ENCODE measurements at places on chromosomes 5 and 9.

- no peak for DNase-seq
These were observed 290.8 kb upstream of the FBXL7 start for GRCh38 chr5:15209053-15209762.

DNA sequence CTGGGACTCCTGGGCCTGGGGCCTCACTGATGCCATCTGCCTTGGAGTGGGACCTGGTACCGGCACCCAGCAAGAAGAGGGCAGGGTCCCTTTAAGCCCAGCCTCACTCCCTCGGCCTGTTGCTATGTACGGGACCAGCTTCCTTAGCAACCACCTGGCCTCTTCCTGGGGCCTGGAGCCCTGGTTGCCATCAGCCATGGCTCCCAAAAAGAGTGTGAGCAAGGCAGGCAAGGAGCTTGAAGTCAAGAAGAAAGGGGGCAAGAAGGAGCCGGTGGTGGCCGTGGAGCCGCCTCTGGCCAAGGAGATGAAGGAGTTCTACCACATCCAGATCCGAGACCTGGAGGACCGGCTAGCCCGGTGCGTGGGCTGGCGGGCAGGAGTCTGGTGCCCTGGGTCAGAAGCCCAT lies at the start of gene CFAP157:
Gene CFAP157 (plus strand): TSS at position 153 of the 406 bp plus-strand sequence. CDS start 44 bp downstream, at position 197.
- no peak for DNase-seq

- DNase-seq, result no peak
These were observed 20.5 kb downstream of the SEMA4D start for GRCh38 chr9:89477384-89477783.

GRCh38 chr5:135245521-135246499 lies 153.2 kb downstream of the MACROH2A1 start:
- DNase-seq, result peak; percentile 12

DNA sequence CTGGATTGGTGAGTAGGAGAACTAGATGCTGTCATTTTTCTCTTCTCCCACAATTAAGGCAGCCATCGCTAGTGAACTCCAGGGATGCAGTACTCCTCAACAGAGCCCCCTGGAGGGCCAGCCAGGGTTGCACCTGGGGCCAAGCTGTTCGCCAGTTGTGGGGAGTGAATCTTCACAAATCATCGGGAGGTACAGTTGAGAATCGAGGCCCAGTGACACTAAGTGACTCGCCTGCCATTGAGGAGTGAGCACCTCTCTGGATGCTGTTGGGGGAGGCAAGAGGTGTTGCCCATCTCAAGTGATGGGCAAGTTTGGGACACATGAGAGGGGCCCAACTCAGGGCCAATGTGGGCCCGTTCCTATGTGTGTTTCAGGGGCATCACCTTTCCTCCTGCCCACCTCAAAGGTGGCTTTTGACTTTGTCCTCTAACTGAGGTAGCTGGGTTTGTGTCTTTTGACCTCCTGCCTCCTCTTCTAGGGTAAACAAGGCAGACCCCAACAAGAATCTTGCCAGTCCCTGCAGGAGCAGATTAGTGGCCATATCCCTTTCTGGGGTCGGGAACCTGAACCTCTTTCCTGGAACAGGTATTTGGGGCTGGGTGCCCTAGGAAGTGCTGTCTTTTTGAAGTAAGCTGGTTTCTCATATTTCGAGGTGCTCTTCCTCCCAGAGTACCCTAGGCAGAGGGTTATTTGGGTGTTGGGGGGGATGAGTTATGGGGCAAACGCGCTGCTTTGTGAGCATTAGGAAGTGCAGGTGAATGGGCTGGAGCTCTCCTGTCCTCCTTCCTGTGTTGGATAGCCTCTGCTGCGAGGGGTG lies 181.2 kb downstream of the MACROH2A1 start:
- DNase-seq, result no peak

DNA sequence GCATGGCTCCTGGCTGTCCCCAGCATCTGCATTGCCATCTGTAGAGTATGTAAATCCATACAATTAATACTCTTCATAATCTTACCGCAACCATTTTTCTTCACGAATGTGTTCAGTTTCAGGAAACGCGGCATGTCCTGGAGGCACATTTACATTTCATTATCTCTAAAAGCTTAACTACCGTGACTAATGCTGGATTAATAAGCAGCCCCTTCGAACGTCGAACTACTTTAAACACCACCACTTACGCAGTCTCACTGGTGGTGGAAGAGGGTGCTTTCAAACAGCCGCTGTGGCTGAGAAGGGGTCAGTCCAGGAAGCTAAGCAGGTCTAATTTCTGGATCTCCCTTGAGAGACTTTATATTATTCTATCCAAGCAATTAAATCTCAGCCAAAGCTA lies 85.6 kb downstream of the C5orf15 start:
- no peak for DNase-seq

DNA sequence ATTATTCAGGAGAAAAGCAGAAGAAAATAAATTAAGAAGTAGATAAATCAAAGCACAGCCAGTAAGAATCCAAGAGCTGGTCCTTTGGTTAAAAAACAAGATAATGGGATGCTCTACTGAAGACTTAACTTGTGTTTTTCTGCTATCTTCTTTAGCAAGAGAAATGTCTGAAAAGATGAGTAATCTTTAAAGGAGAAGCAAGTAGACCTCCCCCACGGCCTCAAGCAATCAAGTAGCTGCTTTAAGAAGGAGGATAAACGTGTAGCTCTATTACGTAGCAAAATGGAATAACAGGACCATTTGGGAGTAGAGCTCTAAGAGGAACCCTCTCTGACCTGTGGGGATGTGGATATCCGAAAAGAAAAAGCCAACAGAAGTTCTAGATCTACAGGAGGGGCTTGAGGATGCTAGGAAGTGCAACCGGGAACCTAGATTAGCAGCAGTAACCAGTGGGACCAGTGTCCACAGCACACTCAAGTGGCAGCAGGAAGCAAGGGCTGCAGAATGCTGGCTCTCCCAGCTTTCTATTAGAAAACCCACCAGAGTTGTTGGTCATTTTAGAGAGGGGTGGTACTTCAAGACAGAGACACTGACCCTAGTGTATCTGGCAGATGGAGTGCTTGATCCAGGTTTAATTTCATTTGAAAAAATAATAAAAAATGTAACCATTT lies 185.4 kb downstream of the GABBR2 start:
- DNase-seq, result no peak

DNA sequence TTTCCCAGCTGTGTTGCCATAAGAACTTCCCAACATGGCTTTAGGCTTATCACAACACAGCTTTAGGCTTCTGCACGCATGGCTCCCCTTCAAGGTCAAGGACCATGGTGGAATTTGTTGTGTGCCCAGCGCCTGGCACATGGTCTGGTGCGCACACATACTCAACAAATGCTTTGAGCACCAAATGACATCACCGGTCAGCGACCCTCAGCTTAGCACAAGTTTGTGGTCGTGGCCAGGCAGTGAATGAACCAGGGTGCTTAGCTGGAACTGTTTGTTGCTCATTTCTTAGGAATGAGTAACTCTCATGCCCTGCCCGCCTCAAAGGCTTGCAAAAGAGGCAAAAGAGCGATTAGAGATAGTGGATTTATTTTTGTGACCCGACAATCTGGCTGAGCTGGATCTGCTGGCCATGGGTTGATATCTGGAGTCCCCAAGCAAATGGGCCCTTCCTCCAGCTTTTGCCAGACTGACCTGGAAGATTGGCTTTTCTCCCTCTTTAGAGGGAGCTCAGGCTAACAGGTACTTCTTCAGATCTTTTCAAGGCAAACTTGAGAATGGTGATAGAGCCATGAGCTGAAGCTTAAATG lies 58.9 kb downstream of the DAP start:
- no peak for DNase-seq

DNA sequence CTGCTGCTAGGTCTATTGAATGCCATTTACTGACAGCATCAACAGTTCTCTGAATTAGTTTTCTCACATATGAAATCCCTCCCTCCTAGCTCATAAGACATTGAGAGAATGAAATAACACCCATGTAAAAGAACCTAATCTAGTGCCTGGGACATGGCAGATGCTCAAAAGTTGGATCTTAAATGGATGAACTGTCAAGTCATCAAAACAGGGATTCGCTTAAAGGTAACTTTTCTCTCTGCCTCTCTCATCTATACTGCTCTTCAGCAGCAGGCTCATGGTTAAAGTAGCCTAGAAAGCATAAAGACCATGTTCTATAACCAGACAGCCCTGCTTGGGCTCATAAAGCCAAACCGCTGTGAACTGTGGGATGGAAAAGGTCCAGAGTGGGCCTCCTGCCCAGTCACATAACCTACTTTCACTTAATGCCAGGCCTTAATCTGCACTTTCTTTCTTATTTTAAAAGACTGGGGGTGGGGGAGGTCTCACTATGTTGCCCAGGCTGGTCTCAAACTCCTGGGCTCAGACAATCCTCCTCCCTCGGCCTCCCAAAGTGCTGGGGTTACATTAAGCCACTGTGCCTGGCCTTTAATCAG lies 3.7 kb downstream of the TMEM245 start:
- DNase-seq, result peak; percentile 82

DNA sequence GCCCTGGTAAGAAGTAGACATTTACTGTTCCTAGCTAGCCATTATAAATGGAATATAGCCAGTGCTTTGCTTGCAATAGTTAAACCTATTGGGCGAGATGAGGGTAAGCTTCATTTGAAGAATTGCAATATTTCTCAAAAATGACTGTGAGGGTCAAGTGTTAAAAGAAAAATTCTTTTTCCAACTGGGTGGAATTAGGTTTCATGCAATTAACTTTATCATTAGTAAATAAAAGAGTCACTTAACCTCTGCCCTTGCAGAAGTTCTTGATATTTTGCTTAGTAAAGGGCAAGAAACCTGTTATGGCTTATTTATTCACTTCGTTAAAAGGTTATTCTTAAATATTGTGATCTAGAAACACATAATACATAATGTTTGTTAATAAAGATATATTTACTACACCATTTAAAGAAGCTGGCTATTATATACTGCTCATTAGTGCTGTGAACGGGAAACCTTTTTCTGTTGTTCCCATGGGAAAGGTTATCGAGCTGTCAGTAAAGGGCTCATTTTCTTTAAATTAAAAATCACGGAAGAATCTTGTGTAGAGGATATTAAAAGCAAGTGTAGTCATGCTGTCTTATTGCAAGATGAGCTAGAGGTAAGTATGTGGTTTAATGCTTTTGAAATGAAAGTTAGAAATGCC lies 370.5 kb downstream of the CSNK1G3 start:
- DNase-seq, result no peak

GRCh38 chr9:94078086-94078485 lies 6.2 kb upstream of the PTPDC1 start:
- DNase-seq, result no peak

DNA sequence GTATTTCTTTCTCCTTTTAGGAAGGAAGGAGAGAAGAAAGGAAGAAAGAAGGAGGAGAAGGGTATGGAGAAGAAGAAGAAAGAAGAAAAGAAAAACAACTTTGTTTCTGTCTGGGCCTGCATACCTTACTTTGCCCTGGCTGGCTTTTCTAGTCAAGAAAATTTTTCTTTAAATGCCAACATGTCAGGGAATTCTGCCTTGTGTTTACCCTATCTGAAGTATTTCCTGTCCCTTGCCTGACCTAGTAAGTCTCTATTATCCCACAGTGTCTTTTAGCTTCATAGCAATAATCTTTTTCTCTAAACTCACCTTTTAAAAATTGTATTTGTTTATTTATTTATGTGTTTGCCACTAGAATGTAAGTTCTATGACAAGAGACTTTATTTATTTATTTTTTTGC lies 1864.1 kb downstream of the EFNA5 start:
- no peak for DNase-seq

GRCh38 chr9:135818718-135819475 lies 88.4 kb downstream of the CAMSAP1 start:
- no peak for DNase-seq

DNA sequence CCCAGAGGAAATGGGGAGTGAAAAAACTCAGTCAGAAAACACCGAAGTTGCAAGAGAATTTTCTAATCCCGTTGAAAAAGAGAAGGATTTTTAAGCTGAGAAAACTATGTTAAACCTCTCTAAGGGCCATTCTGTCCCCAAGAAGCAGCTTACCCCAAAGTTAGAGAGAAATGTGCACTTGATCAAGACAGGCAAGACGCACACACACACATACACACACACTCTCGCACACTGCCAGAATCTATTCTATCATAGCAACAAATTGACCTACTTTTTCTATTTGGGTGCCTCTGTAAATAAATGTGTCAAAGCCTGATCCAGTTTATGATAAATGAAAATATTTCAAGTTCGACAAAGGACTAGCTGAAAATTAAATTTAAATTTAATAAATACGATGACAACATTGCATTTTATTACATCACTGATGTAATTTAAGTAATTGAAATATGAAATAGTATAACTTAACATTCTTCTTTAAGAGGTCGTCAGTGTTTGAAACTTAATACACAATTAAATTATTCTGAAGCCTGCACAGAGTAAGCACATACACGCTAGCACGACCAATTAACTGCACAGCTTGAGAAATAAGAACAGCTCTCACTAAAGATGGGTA lies 5.9 kb downstream of the NFIL3 start:
- no peak for DNase-seq

DNA sequence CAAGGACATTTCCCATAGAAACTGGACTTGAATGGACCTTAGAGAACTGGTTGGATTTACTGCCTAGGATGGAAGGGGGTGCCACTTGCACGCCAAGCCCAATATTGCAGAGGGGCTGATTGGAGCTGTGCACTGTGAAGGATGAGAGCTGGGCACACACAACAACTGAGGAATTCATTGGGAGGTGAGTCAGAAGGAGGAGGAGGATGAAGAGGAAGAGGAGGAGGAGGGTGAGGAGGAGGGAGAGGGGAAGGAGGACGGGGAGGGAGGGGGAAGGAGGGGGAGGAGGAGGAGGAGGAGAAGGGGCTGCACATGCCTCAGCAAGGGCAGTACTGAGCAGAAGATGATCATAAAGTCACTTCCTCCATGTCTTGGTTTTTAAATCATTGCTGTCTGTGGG lies 5.7 kb upstream of the ICE1 start:
- DNase-seq, result no peak

GRCh38 chr5:144378681-144379080 lies 208.0 kb downstream of the KCTD16 start:
- no peak for DNase-seq

DNA sequence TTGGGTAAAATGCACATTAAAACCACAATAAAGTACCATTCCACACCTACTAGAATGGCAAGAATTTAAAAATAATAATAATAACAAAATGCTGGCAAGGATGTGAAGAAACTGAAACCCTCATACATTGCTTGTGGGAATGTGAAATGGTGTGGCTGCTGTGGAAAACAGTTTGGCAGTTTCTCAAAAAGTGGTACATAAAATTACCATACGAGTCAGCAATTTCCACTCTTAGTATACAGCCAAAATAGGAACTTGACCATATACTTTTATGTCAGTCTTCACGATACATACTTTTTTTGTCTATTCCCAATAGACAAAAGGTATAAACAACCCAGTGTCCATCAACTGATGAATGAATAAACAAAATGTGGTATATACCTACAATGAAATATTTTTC lies 15.6 kb downstream of the FKBP15 start:
- DNase-seq, result no peak

DNA sequence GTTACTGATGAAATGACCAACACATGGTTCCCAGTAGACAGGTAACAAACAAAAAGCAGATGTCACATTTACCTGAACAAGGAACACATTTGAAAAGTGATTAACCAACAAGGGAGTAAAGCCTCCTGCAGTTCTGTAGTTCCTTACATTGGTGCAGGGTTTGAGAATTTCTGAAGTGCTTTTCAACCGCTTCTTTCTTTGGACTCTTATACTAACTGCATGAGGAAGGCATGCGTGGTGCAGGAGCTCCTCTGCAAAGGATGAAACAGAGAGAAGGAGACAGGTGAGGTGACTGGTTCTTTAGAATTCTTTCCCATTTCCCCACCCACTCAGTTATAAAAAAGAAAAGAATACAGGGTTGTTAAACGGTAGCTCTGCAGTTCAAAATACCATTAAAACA lies 4.6 kb upstream of the IL9 start:
- no peak for DNase-seq

Data from femur (tissue), 1 donor.